ENCODE measurements at places on chromosomes 2 and 18.

GRCh38 chr2:208033701-208034502 is 8.6 kb upstream of the PLEKHM3 start:
- DNase-seq: peak; percentile 46

- DNase-seq: no peak
Measured at GRCh38 chr2:79640001-79640400, 127.2 kb downstream of the CTNNA2 start.

- DNase-seq: no peak
Measured at GRCh38 chr2:113857464-113857863, 32.4 kb upstream of the ACTR3 start.

DNA sequence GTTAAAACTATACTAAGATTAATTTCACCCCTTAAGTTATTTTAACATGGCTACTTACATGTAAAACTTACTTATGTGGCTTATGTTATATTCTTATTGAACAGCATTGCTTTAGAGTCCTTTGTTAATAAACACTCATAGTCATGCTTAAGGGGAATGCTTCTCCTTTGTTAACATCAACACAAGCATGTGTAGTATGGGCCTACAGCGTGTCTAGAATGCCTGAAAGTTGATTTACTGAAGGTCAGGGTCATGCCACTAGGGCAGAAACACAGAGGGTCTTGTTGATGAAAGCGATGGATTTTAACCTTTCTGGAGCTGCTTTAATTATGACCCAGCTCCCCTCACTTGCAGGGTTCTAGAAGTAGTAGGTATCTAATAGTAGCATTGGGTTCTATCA is 159.8 kb upstream of the DLX2 start:
- DNase-seq: no peak

DNA sequence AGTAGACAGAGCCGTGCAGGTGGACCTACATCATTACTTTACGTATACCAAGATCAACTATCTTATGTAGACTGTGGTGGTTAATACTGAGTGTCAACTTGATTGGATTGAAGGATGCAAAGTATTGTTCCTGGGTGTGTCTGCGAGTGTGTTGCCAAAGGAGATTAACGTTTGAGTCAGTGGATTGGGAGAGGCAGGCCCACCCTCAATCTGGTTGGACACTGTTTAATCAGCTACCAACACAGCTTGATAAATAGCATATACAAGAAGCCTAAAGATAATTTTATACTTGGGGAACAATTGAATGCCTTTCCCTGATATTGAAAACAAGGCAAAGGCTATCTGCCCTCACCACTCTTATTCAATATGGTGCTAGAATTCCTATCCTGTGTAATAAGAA is 604.2 kb upstream of the ZEB2 start:
- DNase-seq: no peak

- DNase-seq: no peak
Measured at GRCh38 chr2:224333726-224334482, 68.0 kb downstream of the FAM124B start.

DNA sequence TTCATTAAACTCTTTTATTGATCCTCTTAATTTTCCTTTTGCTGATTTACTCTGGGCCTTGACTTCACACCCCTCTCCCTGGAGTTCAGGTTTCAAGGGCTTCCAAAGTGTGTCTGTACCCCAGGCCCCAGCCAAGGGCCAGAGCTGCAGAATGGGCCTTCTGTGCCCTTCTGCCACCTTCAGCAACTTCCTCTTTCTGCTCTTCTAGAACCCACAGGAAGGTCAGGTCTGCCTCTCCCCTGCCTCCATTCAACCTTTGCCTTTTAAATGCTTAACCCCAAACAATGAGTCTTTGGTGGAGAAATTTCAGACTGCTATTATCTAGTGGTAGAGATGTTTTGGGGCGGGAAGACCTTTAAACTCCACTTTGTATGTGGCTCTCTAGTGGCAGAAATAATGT is 63.1 kb downstream of the TSN start:
- no peak for DNase-seq

GRCh38 chr18:27314996-27315395 is 129.9 kb upstream of the CHST9 start:
- no peak for DNase-seq

DNA sequence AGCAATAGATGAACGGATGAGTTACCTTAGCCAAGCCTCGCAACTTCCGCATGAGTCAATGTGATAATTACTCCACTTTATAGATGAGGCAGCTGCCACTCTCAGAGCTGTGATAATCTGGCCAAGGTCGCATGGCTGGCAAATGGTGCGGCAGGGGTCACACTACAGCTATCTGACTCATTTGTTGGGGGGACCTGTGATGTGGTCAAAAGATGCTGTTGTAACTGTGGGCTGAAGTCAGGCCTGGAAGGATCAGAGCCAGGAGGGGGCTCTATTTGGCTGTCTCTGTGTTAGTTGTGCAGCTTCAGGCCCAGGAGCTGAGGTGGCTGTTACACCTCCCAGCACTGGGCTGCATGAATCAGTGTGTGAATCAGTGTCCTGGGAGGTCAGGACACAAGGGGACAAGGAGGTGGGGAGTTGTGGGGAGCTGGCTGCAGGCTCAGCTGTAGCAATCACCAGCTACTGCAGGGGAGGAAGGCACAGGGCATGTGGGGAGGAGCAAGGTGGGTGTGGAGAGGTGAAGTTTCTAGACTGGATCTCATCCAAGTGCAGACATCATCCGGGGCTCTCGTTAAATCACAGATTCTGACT is 33.1 kb downstream of the NGEF start:
- peak; percentile 1 for DNase-seq

DNA sequence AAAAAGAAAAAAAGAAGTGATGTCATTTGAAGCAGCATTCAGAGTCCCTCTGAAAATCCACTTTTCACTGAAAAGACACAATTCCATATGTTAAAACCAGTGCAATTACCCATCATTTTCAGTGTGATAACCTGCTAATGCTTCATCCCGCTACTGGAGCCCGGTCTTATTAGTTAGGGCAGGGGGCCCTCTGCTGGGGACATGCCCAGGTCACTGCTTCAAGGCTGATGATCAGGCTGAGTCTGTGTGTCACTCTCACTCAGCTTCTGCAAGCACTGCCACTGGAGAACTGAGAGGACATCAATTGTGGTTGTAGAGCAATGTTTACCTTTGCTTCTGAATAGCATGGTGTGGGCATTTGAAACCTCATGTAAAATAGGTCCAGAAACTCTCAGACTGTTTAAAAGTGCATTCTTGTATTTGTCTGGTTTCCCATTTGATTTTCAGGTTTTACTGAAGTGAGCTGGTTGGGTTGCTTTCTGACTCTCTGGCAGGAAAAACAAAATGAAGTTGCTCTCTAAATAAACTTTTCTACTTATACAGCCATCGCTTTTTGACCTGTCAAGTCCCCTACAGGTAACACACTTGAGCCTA is 49.2 kb upstream of the NXPH2 start:
- DNase-seq: peak; percentile 14

GRCh38 chr2:168722592-168722991 is 79.8 kb upstream of the NOSTRIN start:
- no peak for DNase-seq

- peak; percentile 13 for DNase-seq
Measured at GRCh38 chr2:217902379-217903141, 100.2 kb downstream of the TNS1 start.

- DNase-seq: no peak
Measured at GRCh38 chr2:234835738-234836137, 116.1 kb upstream of the SH3BP4 start.

DNA sequence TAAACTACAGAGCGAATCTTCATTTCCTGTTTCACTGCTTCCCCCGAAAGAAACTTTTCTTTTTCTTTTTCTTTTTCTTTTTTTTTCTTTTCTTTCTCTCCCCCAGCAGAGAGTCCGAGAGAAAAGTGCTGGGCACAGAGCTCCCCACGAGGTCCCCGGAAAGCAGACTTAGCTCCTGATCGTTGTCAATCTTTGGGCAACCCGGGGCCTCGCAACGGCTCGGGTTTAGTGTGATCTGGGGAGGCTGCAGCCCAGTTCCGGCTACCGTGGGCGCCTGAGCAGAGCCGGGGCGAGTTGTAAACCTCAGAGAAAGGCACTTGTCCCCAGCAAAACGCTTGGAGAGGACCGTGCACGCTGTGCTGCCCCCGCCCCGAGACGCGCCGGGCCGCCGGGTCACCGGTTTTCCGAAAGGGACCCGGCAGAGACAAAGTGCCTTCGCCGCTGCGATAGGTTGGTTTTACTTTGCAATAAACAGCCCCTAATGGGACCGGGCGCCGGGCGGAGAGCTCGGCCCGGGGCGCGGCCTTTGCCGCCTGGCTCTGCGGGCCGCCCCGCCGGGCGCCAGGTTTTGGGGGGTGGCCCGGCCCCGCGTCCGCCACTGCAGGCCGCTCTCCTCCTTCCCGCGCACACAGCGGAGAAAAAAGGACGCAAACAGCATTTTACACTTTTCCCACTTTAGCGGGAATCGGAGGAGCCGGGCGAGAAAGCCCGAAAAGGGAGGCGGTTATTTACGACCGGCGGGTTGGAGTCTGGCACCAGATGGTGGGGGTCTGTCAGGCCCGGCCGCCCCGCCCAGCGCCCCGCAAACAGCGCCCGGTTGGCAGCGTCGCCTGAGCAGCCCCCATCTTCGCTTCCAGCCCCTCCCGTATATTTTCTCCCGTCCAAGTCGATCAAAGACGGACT is 136.0 kb downstream of the INSIG2 start:
- DNase-seq: peak; percentile 26

- no peak for DNase-seq
Measured at GRCh38 chr18:59109375-59109774, 30.3 kb upstream of the SEC11C start.

GRCh38 chr2:109316091-109316490 is 187.1 kb downstream of the SH3RF3 start:
- DNase-seq: no peak

GRCh38 chr2:69190743-69191404 is 177.9 kb downstream of the ANTXR1 start:
- no peak for DNase-seq

DNA sequence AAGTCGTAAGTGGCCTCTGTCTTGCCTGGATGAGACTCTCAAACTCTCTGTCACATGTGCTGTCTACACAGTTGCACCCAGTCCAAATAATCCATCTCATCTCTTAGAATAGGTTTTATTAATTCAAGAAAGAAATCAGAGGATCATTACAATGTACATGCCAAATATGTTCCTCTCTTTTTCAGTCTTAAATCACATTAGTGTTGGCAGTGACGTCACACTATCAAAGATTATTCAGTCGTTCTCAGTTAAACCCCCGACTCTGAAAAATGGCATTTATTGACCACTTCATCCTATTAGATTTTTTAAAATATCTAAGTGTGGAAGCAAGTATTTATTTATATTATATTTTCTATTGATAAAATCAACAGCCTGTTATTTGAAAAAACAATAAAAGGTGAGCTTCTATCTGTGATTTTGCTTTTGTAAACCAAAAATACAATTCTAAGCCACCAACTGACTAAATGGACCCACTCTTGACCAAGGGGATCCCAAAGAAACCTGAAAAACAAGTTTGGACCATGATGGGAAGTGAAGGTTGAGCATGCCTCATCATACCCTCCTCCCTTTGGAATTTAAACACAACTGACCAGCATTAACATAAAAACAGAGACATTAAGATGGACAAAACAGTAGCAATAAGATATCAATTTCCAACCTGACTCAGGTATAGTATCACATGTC is 1894.4 kb upstream of the LRRTM1 start:
- no peak for DNase-seq

GRCh38 chr2:234998404-234999211 is 46.8 kb downstream of the SH3BP4 start:
- DNase-seq: no peak

DNA sequence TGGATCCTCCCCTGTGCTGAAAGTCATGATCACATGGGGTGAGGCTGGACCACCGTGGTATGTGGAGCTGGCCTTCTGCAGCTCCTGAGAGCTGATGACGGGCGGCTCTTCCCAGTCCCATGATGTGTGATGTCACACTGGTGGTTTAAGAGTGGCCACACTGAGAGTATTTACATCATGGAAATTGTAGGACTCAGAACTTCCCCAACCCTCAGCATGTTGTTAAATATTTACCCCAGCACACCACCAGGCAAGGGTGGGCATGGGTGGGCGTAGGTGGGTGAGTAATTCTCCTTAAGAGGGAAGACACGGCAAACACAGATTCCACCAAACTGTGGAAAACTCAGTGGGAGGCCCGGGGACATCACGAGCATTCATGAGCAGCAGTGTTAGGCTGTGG is 106.8 kb downstream of the ALPK2 start:
- no peak for DNase-seq

- no peak for DNase-seq
Measured at GRCh38 chr2:163682695-163683094, 53.1 kb downstream of the FIGN start.

DNA sequence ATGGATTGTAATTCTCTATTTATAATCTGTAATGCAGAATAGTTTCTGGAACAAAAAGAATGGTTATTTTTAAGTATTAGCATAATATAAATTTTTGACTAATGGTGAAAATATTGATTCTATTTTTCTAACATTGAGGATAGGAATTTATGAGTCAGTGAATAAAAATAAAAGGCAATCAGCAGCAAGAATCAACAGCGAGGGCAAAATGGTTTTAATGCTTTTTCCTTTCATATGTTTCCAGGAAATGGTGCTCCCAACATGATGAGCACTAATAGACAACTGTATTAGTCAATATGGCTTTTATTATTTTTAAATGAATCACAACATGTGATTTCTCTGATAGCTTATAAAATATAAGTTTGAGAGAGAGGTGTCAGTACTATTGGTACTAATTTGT is 90.7 kb upstream of the TFPI start:
- DNase-seq: no peak

DNA sequence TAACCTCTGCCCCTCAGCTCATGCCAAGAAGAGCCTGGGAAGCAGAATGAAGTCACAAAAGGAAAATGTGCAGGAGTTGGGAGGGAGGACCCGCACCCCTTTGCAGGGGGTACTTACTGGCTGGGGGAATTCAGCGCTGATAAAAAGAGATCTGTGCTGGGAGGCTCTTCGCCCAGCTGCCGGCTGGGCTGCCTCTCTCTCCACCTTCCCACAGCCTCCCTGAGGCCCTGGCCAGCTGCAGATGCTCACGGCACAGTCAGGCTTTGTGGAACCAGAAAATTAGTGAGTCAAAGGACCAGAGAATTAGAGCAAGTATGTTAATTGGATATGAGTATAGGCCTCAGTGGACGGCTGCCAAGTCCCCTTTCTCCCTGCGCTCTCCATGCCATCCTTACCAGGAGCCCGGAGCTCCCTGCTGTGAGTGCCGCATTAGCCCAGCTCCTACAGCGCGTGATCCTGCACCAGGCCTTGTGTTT is 181.7 kb upstream of the SH3BP4 start:
- no peak for DNase-seq

- no peak for DNase-seq
Measured at GRCh38 chr2:144475569-144476275, 44.2 kb downstream of the ZEB2 start.

- no peak for DNase-seq
Measured at GRCh38 chr2:112175958-112176573, 37.9 kb downstream of the FBLN7 start.

- no peak for DNase-seq
Measured at GRCh38 chr2:108579623-108580022, 45.4 kb downstream of the LIMS1 start.

Data from CD4-positive, alpha-beta T cell treated with Interleukin-17A for 1 hour (primary cell).